ENCODE measurements at places on chromosomes 6 and 20.

DNA sequence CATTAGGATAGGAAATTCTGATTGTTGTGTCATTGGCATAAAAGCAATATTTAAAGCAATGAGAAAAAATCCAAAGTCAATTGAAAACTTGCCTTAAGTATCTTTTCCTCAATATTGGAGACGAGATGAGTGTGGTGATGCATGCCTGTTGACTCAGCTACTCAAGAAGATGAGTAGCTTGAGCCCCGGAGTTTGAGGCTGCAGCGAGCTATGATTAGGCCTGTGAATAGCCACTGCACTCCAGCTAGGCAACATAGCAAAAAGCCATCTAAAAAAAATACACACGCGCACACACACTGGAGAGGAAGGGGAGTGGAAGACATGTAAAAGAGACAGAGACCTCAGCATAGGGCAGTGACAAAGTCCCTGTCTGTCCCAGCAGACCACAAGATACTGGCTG is 9.7 kb upstream of the MARCKS start:
- peaks cover 47% of the 10 kb centered on the region for H3K27me3 ChIP-seq
- no peak overlapping the region for H3K4me3 ChIP-seq
- no peaks in the 10 kb centered on the region for H3K4me1 ChIP-seq

GRCh38 chr6:32459781-32460424 is 20.2 kb downstream of the HLA-DRA start:
- H3K27me3 ChIP-seq: peaks cover 62% of the 10 kb centered on the region
- no peak overlapping the region for H3K27ac ChIP-seq
- DNase-seq: no peak
- peak overlapping the region; percentile 68 for H3K4me3 ChIP-seq

- H3K36me3 ChIP-seq: peaks cover 6% of the 10 kb centered on the region
- H3K27me3 ChIP-seq: peaks cover 77% of the 10 kb centered on the region
Measured at GRCh38 chr20:1871807-1872458, 23.3 kb upstream of the SIRPA start.

DNA sequence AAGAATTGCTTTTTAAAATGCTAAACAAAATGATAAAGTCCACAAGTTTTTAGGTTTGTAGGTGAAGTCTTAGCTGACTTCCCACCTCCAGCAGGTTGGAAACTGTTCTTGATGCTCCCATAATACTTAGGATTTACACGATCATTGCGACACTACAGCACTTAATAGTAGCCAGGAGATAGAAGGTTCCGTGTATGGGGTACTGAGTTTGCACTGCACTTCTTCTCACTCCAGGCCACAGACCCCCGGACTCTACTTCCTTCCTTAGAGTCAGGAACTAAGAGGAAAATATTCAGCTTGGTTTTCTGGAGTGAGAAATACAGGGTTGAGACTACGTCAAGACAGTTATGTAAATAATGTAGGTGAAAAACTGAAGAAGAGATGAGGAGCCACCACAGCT is 56.1 kb upstream of the SGK1 start:
- H3K4me1 ChIP-seq: peaks cover 22% of the 10 kb centered on the region
- DNase-seq: no peak
- no peaks in the 10 kb centered on the region for H3K36me3 ChIP-seq
- no peak overlapping the region for H3K4me3 ChIP-seq

- no peak overlapping the region for H3K4me3 ChIP-seq
- DNase-seq: no peak
- peaks cover 2% of the 10 kb centered on the region for H3K36me3 ChIP-seq
- H3K27me3 ChIP-seq: no peaks in the 10 kb centered on the region
Measured at GRCh38 chr6:130269969-130270635, 47.4 kb upstream of the SAMD3 start.

GRCh38 chr6:45423111-45423823 is 45.5 kb upstream of the SUPT3H start:
- DNase-seq: peak; percentile 15
- peaks cover 31% of the 10 kb centered on the region for H3K4me1 ChIP-seq
- peak overlapping the region; percentile 98 for H3K4me3 ChIP-seq
- no peaks in the 10 kb centered on the region for H3K27me3 ChIP-seq
- peak overlapping the region; percentile 97 for H3K27ac ChIP-seq

DNA sequence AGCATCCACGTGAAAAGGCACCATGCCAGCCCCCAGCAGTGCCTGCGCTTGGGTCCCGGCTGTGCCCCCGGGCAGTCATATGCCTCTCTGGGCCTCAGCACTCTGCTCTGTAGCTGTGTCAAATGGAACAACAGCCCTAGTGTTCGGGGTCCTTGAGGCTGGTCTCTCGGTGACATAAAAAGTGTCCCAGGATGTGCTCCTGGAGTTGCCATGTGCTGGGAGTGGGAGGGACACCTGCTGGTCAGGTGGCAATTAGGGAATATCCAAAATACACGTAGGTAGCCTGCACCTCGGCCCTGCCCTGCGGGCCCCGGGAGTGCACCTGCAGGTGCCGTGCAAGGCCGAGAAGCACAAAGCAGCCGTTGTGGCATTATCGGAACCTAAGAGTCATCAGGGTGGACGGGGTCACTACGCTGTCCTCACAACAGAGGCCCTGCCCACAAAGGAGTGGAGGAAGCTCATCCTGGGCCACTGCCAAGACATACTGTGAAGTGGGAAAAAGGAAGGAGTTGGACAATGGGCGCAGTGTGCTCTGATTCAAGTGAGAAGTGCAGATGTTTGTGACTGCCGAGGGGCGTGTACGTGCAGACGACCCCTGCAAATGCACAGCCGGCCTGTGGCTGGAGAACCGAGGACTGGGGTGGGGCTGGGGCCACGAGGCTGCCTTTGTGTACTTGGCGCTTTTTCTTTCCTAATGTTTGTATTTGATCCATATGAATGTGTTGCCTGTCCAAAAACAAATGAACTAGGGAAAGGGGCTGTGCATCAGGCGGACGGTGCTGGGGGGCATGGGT is 24.6 kb downstream of the SLCO4A1 start:
- H3K4me1 ChIP-seq: no peaks in the 10 kb centered on the region
- H3K36me3 ChIP-seq: no peaks in the 10 kb centered on the region
- no peak for DNase-seq
- H3K4me3 ChIP-seq: no peak overlapping the region

DNA sequence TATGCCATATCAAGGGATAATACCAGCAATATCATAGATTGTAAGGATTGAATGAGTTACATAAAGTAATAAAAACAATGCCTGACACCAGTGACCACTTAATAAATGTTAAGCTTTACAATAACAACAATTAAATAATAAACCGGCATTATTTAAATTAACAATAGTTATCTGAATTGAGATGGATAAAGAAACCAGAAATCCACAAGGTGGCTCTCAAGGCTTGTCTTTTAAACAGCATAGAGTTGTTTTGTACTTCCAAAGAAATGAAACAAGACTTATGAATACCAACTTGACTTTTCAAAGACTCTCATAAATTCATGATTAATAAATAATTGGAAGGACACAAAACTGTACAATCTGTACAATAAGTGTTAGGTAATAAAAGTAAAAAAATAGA is 203.1 kb downstream of the ASCC3 start:
- peaks cover 2% of the 10 kb centered on the region for H3K4me1 ChIP-seq
- no peak for DNase-seq
- H3K27me3 ChIP-seq: no peaks in the 10 kb centered on the region
- no peaks in the 10 kb centered on the region for H3K36me3 ChIP-seq

DNA sequence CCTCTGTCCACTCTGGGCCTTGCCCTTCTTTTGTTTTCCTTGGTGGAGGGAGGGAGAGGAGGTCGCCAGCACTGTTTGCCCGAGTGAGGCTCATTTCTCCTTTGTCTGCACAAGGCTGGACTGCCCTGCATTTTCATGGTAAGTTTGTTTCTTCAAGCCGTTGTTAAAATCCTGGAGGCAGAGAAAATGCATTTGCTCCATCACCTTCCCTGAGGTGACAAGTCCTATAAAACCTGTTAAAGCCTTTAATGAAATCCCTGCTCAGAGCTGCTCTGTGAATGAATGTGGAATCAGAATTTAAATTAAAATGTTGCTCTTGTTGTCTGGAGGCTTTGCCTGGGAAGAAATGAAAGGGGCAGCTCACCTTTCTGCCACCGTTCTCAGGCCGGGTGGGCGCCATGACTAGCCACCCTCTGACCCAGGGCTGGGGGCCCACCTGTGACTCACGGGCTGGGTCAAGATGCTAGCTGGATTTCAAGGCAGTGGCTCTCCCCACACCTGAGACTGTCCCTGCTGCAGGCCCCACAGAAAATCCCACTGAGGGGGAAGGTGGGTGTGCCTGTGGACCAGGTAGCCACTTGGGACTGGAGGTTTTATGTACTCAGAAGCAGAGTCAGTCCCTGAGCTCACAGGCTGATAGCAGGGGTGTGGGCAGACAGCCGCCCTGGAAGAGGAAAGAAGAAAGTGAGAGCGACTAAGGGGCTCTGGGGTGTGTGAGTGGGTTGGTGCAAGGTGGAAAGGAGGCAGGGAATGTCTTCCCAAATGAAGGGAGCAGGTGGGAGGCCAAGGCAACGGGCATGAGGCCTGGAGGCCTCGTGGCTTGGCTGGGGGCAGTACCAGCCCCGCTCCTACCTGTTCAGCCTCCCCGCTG is 24.0 kb upstream of the MYT1 start:
- no peak overlapping the region for H3K4me3 ChIP-seq
- DNase-seq: no peak
- H3K36me3 ChIP-seq: no peaks in the 10 kb centered on the region
- H3K27me3 ChIP-seq: peaks cover 19% of the 10 kb centered on the region
- H3K27ac ChIP-seq: peak overlapping the region; percentile 65

GRCh38 chr6:87396595-87397392 is 11.0 kb upstream of the CFAP206 start:
- H3K36me3 ChIP-seq: peaks cover 3% of the 10 kb centered on the region
- H3K27ac ChIP-seq: no peak overlapping the region
- no peak overlapping the region for H3K4me3 ChIP-seq
- no peak for DNase-seq
- H3K4me1 ChIP-seq: peaks cover 7% of the 10 kb centered on the region

DNA sequence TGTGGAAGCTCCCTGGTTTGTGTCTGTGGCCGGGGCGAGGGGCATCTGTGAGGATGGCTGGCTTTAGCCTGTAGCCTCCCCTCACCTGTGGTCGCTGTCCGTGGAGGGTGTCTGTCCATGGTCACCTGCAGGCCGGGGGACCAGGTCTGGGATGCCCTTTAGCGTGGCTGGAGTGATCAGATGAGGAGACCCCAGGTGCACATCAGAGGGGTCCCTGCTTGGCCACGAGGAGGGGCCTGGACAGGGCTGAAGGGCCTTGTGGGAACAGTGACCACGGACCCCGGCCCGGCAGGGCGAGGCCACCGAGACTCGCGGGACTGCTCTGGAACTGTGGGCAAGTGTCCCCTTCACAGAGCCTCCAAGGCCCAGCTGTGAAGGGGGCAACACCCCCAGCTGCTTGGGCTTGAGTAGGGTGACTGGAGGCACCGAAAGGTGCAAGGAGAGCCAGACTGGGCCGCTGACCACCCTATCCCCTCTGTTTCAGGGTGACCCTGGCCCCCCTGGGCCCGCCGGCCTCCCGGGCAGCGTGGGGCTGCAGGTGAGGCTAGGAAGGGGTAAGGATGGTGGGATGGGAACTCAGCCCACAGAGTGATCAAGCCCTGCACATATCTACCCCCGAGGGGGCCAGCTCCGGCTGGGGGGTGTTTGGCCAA is 8.6 kb downstream of the COL9A3 start:
- no peaks in the 10 kb centered on the region for H3K27me3 ChIP-seq
- DNase-seq: no peak
- peaks cover 4% of the 10 kb centered on the region for H3K4me1 ChIP-seq
- no peak overlapping the region for H3K4me3 ChIP-seq
- H3K36me3 ChIP-seq: no peaks in the 10 kb centered on the region

DNA sequence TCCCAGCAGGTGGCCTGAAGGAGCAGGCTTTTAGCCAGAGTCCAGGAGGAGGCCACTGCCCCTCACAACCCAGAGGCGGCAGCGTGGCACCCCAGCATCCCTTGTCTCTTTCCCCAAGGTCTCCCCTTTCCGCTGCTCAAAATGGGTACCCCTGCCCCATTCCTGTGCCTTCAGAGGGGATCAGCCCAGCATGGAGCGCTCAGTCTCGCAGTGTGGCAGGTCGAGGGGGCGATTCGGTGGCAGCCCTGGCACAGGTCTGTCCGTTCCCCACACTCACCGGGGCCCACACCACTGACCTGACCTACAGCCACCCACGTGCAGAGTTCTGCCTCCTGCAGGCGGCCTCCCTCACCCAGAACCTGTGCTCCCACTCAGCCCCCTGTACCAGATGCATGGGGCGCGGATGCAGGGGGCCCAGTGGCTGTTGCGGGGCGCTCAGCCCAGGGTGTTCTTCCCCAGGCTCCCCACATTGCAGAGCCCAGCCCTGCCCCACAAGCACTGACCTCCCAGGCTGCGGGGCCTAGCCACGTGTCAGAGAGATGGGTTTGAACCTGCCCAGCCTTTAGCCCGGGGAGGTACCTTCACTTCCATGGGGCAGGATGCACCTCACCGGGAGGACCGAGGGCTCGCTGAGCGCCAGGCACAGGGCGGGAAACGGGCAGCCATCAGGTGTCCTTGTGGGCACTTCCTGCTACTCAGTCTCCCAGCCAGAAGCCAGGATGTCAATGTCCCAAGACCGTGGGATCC is 41.8 kb downstream of the DSTN start:
- no peaks in the 10 kb centered on the region for H3K27me3 ChIP-seq
- DNase-seq: no peak
- peak overlapping the region; percentile 78 for H3K4me3 ChIP-seq
- H3K4me1 ChIP-seq: peaks cover 26% of the 10 kb centered on the region
- peak overlapping the region; percentile 91 for H3K27ac ChIP-seq

GRCh38 chr6:74259981-74260380 is 564.0 kb downstream of the CD109 start:
- H3K4me3 ChIP-seq: no peak overlapping the region
- H3K4me1 ChIP-seq: no peaks in the 10 kb centered on the region
- no peak overlapping the region for H3K27ac ChIP-seq
- H3K36me3 ChIP-seq: no peaks in the 10 kb centered on the region
- H3K27me3 ChIP-seq: no peaks in the 10 kb centered on the region

GRCh38 chr6:129015721-129016120 is 132.8 kb downstream of the LAMA2 start:
- H3K36me3 ChIP-seq: peaks cover 3% of the 10 kb centered on the region
- H3K4me1 ChIP-seq: no peaks in the 10 kb centered on the region
- peaks cover 16% of the 10 kb centered on the region for H3K27me3 ChIP-seq
- no peak overlapping the region for H3K4me3 ChIP-seq

DNA sequence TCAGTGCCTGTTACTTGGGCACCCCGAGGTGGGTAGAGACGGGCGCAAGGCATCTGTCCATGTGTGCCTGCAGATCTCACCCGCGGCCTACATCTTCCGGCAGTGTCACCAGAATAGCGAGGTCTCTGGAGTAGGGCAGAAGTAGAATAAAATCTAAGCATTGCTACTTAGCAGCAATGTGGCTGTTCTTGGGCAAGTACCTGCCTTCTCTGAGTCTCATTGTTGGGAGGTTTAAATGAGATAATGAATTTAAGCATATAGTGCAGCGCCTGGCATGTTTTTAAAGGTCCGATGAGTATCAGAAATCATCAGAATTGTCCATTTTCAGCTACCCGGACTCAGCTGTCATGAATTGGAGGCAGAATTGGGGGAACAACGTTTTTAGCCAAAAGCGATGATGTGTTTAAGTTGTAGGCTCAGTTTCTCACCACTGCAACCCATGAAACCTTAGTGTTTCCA is 800 bp downstream of the ABCC10 start:
- no peaks in the 10 kb centered on the region for H3K27me3 ChIP-seq
- no peak for DNase-seq
- H3K4me1 ChIP-seq: peaks cover 15% of the 10 kb centered on the region
- H3K4me3 ChIP-seq: peak overlapping the region; percentile 92
- no peaks in the 10 kb centered on the region for H3K36me3 ChIP-seq
